ENCODE measurements at places on chromosomes 3 and 15.

GRCh38 chr15:73885954-73886700, 12.8 kb downstream of the TBC1D21 start:
- DNase-seq, result no peak

GRCh38 chr15:87609474-87609873, 647.1 kb downstream of the NTRK3 start:
- DNase-seq, result no peak

DNA sequence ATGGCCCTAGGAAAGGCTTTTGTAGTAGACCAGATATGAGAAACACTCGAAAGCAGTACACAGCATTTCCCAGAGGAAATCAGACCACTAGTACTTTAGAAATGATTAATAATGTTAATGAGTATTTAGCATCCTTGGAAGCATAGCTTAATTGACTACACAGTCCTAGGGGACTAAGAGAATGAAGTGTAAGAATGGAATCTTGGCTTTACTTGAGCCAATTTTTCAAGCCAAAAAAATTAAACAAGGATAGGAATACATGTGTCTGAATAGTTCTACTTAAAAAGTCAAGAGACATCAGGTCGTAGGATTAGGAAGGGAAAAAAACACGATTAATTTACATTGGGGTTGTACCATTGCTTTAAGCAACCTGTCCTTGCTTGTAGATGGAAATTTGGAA, 38.2 kb downstream of the DPPA2 start:
- DNase-seq, result no peak

- no peak for DNase-seq
Observed at GRCh38 chr3:28028554-28028953, 212.9 kb upstream of the CMC1 start.

DNA sequence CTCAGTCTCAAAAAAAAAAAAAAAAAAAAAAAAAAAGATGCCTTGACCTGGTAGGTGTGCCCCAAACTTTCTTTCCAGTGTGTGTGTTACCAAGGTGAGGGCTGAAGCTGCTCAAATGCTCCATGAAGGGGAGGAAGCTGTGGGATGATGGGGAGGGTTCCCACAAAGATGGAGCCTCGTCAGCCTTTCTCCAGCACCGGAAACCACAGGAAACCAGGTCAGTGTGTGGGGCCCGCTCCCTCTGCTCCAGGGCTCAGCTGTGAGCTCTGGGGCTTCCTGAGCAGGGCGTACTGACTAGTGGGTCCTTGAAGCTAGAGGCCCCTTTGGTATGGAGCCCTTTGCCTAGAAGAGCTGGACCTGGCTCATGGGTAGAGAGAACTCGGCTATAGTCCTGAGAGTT, 681 bp upstream of the IL17RE start:
- no peak for DNase-seq

DNA sequence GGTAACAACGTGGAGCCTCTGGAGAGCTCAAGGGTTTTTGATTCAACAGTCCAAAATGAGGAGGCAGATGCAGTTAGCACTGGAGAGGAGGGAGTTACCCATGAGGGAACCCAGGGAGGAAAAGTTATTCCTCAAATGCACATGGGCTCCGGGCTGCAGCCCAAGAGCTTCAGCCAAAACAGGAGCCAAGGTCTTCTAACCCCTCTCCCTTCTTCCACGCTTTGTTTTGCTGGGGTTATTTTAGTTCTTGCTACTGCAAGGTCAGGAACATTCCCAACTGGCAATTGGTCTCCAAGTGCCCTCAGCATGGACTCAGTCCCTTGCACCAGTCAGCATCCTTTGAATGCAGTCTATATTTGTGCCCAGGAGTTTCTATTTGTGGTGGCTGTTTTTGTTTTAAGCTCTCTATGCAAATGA, 90.0 kb downstream of the TGFBR2 start:
- DNase-seq, result no peak

DNA sequence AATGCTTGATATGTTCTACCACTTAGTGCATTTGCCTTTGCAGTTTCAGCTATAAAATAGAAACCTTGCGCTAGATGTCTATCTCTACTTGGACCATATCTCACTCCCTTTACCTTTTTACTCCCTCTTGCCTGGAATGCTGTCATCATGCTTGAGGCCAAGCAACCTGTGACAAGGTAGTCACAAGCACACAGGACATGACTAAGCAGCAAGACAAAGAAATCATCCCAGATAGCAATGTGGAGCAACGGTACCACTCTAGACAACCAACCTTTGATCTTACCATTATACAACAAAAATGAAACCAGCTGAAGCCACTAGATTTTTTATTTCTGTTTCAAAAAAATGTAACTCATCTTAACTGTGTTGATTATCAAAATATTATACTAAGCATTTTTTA, 50.5 kb upstream of the SPSB4 start:
- DNase-seq, result no peak

DNA sequence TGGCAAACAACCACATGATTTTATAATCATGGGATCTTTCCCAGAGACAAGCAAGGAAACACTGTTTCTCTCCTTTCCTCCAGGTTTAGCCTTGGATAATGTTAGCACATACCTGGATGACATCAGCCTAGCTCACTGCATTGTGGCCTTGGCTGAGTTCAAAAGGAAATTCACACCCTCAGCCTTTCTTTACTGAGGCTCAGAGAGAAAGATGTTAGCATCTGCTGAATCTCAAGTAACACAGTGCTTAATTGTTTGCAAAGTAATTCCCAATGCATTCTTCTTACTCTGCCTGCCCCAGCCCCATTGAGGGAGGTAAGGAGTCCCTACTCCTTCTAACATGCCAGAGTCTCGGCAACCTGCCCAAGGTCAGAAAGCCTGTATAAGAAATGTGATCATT, 432.2 kb upstream of the LMCD1 start:
- no peak for DNase-seq

DNA sequence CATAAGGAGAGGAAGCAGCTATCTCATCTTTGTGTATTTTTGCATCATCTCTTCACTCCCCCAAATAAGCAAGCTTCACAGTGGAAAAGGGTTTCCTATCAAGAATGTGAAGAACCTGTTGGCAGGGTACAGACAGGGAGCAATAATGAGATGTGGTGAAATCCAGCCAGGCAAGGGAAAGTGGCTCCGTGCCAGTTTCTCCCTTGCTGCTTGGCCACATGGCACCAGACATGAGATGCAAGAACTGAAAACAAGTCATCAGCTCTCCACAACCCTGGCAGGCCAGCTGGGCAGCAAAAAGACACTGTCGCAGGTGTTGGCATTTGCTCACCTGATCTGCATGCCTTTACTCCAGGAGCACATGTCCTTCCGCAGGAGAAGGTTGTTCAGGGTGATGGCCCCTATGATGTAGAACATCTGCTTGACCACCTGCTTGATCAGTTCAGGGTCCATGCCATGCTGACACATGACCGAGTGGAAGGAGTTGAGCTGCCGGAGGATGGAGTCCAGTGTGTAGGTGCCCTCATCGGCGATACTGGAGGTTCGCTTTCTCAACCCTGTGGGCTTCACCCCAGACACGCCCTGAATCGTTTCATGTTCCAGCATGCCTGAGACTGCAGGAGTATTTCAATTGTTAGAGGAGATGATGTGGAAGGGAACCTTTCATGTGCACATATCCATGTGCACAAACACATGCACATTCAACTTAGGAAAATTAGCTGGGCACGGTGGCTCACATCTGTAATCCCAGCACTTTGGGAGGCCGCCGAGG, 23.3 kb upstream of the MYO5C start:
- DNase-seq, result no peak

GRCh38 chr3:78086150-78086549, 1046.3 kb downstream of the ROBO2 start:
- DNase-seq, result no peak

DNA sequence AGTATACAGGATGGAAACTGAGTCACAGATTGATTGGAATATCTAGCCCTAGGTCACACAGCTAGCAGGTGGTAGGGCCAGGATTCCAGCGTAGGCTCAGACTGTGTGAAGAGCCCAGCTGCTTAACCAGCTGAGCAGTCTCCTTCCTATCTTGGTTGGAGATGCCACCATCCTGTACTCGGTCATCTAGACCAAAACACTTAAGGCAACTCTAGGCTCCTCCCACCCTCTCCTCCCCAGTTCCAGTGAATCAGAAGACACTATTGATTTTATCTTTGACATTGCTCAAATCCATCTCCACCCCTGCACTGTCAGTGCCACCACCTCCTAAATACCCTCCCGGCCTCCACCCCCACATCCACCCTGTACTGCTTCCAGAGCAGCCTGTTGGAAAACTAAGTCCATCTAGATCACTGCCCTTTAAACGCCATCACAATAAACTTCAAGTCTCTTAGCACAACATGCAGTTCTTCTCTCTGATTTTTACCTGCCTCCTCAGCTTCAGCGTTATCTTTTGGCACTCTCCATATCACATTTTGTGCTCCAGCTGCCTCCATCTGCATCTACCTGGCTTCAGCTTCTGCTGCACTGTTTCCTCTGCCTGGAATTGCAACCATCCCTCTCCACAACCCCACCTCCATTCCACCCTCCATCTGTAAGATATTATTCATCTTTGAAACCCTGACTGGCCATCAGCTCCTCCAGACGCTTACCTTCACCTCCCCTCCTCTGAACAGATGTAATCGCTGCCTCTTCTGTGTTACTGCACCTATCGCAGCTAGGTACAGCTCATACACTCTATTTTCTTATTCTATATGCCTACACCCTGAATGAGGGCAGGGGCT, 86.8 kb upstream of the ACP3 start:
- no peak for DNase-seq

DNA sequence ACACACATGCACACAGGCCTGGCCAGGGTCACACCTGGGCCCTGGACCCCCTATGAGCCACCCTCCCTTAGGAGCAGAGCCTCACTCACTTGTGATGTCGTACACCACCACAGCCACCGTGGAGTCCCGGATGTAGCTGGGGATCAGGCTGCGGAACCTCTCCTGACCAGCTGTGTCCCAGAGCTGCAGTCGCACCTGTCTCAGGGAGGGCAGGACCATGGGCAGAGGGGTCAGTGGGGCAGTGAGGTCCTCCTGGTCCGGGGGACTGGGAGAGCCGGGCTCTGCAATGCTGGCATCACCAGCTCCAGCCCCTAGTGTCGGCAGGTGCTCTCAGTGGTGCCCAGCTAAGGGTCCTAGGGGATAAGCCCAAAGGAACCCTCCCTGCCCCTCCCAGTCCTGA, 35.6 kb downstream of the SRPRB start:
- no peak for DNase-seq

GRCh38 chr15:98719137-98719740, 70.9 kb downstream of the IGF1R start:
- no peak for DNase-seq

DNA sequence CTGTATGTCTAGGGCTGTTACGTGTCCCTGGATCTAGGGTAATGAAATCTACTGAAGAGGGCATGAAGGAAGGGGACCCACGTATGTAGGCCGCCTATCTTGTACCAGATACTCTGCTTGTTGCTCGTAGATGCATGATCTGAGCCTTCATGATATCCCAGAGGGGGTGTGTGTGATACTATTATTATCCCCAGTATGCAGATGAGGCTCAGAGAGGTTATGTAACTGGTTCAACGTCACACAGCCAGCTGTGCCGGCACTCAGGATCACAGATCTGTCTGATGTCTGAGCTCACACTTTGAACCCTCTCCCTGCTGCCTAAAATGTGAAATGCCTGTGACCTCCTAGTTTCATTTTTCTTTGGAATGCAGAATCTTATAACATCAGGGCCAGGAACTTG, 36.2 kb upstream of the SEC13 start:
- no peak for DNase-seq

DNA sequence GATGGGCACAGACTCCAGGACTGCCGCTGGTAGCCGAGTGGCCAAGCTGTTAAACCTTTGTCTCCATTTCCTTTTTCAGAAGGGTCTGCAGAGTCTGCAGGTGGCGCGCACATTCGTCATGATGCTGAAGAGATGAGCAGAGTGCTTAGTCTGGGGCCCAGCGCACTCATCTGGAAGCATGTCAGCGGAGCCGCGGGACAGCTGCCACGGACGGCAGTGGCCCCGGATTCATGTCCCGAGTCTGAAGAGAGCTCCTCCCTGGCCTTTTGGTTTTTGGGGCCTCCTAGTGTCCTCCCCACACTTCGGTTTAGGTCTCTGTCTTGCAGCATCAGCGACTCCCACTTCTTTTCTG, 42.6 kb downstream of the KLHL25 start:
- no peak for DNase-seq

DNA sequence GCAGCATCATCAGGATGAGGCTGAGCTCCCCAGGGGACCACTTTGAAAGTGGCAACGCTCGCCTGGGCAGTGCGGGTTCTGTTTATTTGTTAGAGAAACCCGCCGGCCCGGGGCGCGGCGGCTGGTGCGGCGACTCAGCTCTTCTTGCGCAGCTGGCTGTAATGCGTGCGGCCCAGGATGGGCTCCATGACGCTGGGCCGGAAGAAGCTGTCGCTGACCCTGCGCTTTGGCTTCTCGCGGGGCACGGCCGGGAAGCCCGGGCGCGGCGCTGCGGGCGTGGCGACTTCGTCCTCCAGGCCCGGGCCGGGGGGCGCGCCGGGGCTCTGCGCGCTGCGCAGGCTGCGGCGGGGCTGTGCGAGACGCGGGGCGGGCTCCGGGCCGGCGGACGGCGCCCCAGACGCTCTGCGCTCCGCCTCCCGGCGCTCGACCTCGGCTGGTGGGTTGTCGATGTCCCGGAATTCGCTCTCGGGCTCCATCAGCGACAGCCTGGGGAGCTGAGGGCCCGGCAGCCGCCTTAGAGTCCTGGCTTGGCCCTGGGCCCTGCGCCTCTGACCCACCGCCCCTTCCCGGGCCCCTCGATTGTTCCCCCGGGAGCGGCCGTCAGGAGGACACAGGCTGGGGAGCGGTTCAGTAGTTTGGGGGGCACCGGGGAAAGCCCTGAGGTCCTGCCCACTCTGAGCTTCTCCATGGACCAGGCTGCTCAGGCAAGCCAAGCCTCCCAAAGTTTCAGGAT, 10.3 kb upstream of the KIF7 start:
- peak; percentile 58 for DNase-seq

GRCh38 chr3:129474984-129475804, 35.2 kb downstream of the IFT122 start:
- no peak for DNase-seq

- DNase-seq, result no peak
Observed at GRCh38 chr3:175093748-175094147, 234.6 kb downstream of the NAALADL2 start.

GRCh38 chr15:49343546-49343945, 79.5 kb upstream of the FGF7 start:
- DNase-seq, result no peak

DNA sequence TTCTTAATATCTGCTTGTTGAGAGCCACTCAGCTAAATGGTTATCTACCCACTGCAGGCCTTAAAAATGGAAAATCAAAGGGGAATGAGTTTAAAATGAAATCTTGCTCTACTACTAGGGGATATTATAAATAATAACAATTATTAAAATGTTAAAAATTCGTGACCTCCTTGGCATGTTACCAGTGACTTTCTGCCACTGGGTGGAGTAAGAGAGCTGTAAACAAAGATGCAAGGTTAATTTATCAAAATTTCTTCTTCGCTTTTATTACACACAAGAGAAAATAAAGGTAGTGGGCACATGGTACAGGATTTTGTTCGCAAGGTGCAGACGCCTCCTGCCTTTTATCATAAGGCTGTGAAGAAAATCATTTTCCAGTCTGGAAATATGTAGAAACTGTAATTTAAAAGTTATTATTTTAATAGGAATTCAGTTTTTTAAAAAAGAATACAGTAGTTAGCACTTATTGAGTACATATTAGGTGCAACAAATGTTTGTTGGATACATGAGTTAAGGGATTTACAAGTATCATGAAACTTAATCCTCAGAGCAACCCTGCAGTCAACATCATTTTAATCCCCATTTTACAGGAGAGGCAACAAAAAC, 272.6 kb downstream of the SUCLG2 start:
- DNase-seq, result no peak

GRCh38 chr3:168714609-168715240, 619.0 kb upstream of the GOLIM4 start:
- no peak for DNase-seq

Measured in colonic mucosa (tissue), 4 donors.